ENCODE measurements at places on chromosomes 3 and 15.

DNA sequence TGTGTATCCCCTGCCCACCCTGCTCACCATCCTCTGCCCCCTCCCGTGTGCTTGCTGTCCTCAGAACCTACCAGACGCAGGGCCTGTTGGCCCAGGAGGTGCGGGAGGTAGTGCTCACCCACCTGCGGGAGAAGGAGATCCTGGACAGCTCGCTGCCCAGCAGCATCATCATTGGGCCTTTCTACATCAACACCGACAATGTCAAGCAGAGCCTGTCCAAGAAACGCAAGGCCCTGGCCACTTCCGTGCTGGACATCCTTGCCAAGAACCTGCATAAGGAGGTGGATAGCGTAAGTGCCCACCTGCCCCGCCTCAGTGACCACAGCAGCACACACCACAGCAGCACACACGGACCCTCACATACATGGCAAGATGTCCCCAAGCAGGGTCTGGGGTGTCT is 33.0 kb downstream of the DNAH1 start:
- DNase-seq: no peak

- DNase-seq: no peak
Observed at GRCh38 chr3:183868796-183869195, 15.9 kb downstream of the PARL start.

- no peak for DNase-seq
Observed at GRCh38 chr3:78221796-78222195, 1181.9 kb downstream of the ROBO2 start.

- DNase-seq: no peak
Observed at GRCh38 chr15:65783872-65784271, 8.2 kb downstream of the DENND4A start.

- no peak for DNase-seq
Observed at GRCh38 chr15:98402486-98402885, 245.9 kb upstream of the IGF1R start.

DNA sequence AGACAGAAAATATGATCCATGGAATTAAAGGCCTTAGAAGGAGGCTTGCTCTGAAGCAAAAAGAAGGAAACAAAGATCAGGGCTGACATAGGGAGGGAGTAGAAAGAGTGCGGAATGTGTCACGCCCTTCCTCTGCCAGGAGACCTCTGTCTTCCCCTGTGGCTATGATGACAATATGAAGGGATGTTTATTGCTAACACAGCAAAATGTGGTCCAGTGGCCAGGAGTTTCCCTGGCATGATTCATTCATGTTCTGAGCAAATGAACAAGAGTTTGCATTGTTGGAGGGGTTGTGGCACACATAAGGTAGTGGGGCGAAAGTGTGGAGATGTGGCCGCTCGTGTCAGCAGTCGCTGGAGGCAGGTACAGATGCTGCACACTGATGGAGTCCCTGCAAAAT is 169.4 kb downstream of the SHQ1 start:
- no peak for DNase-seq

Data from stimulated activated CD8-positive, alpha-beta memory T cell treated with anti-CD3 and anti-CD28 coated beads, Interleukin-4, amount 100 ng/mL, for 4 hours (primary cell).